ENCODE measurements at places on chromosomes 7 and 10.
A peak's percentile ranks its signal among the peaks of the same experiment; 100 is the strongest.

DNA sequence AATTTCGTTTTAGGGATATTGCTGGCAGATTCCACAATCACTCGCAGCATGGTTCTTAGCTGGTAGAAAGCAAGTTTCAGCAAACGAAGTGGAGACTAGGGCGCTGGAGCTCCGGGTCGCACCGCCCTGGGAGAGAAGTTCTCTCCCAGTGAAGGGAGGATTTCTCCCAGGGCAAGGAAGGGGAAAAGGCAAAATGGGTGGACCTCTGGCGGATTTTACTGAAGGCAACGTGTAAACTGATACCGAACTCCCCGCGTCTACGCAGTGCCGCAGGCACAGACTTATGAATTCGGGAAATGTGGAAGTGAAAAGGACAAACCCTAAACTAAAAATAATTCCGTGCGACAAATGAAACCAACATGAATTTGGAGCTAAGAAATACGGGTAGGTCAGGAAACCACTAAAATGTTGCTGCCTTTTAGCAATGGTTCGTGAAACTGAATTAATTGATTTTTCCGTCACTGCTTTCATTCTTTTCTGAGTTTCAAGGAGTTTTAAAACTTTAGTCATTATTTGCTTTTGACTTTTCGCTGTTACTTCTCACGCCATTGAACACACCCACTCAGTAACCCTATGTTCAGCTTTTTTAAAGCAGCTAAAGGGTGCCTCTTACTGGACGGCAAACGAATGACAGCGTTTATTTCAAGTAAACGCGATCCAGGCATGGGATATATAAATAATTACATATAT lies at the start of gene MYOF:
Gene MYOF, minus strand, starts transcription at position 190 of the 690 bp plus-strand sequence. Its CDS starts 140 bp downstream, at position 50.
- peak; percentile 55 for DNase-seq

DNA sequence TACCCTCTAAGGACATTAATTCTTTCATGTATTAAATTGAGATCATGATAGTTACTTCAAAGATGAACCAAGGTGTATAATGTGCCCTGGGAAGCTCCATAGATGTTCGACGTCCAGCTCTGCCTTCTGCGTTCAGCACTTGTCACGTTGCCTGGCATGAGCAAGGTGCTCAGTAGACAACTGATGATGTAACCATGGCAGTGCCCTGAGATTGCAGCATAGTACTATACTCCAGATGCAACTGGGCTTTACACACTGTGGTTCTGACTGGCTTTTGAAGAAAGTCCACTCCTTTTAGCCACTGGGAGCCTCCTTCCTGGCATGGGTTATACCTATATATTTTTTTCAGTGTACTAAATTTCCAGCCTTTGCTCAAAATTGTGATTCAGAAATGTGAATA lies 355.8 kb upstream of the SORCS1 start:
- DNase-seq: no peak

DNA sequence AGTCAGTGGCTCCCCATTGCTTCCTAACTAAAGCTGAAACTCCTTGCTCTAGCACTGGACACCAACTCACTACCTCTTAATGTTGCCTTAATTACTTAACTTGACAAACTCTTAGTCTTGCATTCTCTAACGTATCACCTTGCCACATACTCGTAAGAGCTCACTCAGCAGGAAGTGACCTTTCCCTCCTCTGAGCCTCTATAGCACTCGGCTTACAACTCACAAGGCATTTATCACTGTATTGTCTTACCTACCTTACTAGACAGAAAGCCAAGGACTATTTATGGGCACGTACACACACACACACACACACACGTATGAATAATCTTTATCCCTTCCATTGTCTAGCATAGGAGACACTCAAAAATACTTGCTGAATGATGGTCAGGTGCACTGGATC lies 21.2 kb downstream of the CEP41 start:
- no peak for DNase-seq

GRCh38 chr10:125155101-125155500 lies 5.3 kb downstream of the CTBP2 start:
- no peak for DNase-seq

DNA sequence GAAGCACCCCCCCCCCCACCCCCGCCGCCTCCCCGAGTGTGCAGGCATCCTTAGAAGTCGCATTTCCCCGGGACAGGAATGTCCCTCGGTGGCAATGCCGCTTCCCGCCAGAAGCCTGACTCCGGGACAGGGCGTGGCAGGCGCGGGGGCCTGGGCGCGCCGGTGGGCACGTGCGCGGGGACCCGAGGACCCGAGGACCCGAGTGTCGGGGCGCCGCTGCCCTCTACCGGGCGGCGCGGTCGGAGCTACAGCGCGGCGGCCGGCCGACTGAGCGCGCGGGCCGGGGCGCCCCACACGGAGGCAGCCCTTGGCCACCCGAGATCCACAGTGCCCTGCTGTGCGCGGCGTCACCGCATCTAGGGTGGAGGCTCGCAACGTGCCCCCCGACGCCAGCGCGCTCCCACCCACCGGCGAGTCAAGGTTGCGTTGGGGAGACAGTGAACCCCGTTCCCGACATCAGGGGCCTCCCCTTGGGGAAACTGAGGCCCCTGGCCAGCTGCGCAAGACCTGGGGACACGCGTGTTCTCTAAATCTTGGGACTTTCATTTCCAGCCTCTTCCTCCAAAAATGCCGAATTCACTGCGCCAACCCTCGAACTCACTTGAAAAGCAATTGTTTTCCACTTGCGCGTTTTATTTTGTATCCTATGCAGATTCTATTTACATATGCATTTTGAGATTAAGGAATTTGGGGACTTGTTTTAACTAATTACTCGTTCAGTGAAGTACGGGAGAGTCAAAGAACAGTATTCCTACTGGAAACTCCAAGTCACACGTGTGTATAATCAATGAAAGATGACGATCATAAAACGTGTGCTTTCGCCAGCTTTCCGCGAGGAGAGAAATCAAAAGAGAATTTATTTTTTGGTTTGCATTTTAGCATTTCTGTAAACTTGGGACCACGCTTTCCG lies 3.1 kb upstream of the CUX1 start:
- no peak for DNase-seq

- DNase-seq: no peak
These were observed 50.9 kb downstream of the AFAP1L2 start for GRCh38 chr10:114353383-114353782.

DNA sequence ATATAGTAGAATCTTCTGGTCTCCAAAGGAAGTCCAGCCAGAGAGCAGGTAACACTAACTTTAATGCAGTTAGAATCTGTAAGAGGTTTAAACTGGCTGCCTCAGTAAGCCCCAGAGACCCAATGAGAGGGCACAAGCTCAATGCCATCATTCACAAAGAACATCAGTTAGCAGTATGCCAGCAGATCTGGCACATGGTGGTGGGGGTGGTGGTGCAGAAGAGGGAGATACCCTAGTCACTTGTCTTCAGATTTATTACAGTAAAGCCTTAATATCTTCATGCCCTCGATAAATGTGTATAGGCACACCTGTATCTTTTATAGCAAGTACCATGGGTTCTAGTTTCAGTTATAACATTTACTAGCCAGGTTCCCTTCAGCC lies 86.2 kb downstream of the SORBS1 start:
- DNase-seq: no peak

DNA sequence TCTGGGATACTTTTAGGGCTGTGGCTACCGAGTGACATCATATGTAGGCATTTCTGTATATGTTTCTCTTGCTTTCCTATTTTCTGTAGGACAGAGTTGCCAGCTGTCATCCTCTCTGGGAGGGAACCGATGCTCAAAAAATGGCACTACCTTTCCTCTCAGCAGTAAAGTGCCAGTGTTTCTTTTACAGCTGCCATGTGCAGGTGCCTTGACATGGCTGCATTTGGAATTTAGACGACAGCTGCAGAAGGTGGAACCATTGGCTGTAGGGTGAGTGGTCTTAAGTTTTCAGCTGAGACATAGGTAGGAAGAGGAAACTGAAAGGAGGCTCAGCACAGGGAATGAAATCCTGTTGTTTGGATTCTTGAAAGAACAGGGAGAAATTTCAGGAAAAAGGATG lies 20.2 kb upstream of the RPA3 start:
- DNase-seq: no peak

GRCh38 chr7:126720232-126720631 lies 532.5 kb downstream of the GRM8 start:
- DNase-seq: peak; percentile 77

DNA sequence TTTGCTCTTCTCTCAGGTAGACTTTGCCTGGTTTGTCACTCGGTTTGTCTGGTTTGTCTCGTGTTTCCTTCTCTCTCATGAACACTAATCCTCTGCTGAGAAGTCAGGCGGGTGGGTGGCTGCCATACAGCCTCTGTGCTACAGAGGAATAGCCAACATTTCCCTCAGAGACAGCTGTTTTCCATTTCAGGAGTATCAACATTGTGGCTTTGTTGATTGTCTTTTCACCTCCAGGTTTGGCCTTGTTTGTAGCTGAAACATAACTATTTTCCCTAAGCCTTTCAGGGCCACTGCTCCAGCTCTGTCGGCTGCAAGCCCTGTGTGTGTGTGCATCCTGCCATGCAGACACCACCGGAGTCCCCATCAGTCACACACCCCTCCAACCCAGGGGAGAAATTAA lies 122.8 kb downstream of the BAMBI start:
- DNase-seq: no peak

DNA sequence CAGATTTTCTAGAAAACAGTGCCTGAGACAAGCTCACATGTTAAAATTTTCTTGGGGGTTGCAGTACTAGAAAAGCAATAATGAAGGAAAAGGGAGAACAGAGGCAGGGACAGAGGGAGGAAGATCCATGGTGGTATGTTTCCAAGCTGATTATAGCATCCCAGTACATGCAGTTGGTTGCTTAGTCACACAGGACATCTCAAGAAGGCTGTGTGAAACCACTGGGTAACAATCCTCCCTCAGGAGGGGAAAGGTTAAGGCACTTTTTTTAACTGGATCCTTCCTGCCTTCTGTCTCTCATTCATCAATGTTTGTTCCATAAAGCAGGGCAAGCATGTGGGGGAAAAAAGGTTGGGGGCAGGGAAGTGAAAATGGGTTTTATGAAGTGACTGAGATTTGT lies 6.1 kb upstream of the IMMP2L start:
- no peak for DNase-seq

- no peak for DNase-seq
These were observed 78.7 kb upstream of the MKLN1 start for GRCh38 chr7:131249003-131249402.

GRCh38 chr10:96417441-96417840 lies 58.6 kb upstream of the OPALIN start:
- DNase-seq: no peak

GRCh38 chr10:88091490-88092061 lies 228.2 kb downstream of the PTEN start:
- peak; percentile 96 for DNase-seq

DNA sequence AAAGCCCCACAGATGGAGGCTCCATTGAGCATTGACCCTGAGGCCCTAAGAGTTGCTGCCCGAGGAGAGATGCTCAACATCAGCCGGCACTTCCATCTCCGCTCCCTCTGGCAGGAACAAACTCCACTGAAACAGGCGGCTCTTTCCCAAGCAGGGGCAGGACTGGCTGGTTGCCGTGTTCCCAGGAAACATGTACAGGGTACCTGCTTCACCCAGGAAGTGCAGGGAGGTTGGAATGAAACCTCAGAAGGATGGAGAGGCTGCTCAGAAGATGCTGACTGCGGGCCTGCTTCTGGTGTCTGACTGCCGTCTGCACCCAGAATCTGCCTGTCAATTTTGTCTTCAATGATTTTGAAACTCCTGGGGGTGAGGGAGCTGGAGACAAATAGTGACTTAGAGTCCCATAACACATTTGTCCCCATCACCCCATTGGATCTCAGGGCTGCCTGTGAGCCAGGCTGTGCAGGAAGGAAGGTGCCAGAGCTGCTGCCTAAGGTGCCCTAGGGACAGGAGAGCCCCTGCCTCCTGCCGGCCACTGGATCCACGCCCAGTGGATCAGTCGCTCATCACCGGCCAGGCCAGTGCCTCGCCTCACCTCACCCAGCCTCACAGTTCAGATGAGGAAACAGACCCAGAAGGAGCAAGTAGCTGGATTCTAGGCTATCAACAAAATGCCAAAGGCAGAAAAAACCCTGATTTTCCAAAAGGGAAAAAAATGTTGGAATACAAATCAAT lies 237.3 kb downstream of the PTPRN2 start:
- no peak for DNase-seq

GRCh38 chr7:8436965-8437364 lies 3.6 kb downstream of the NXPH1 start:
- peak; percentile 8 for DNase-seq

DNA sequence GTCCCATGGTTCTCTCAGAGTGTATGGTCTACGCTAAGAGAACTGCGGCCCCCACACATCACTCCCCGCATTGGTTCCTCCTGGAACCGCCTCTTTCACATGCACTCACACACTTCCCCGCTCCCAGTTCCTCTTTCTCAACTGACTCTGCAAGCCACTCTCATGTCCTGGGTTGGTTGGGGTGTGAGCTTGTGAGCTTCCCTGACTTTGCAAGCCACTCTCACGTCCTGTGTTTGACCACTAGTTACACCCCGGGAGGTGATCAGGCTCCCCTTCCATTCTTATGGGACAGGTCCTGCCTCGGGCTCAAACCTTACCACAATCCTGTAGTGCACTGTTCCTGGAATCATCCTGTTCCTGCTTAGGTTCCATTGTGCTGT lies 105.0 kb downstream of the TRIM24 start:
- DNase-seq: no peak

- DNase-seq: no peak
These were observed 28.0 kb upstream of the PPIF start for GRCh38 chr10:79319115-79319771.

- DNase-seq: no peak
These were observed 40.2 kb upstream of the GPAM start for GRCh38 chr10:112223725-112224124.

DNA sequence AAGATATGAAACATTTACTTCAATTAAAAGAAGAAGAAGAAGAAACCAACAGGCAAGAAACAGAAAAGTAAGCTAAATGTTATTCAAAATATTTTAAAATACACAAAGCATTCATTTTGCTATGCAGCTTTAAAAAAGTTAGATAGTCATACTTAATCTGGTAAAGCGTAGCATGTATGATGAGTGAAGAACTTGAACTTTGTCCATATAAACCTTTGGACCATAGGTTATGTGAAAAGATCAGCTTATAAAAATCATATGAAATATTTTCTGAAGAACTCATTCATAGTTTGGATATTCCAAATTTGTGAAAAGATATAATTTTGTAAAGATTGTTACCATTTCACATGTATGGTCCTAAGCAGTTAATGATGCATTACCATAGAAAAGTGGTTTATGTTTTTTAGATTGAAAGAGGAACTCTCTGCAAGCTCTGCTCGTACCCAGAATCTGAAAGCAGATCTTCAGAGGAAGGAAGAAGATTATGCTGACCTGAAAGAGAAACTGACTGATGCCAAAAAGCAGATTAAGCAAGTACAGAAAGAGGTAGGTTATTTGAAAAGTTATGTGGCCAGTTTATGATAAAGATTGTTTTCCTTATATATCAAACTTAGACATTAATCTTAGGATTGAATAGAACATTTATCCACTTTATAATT lies 37.3 kb downstream of the KIF20B start:
- peak; percentile 59 for DNase-seq
